AG09309 (cell line): ENCODE measurements at places on chromosomes 2 and 18.

- DNase-seq: no peak
Observed at GRCh38 chr2:17713291-17713690, 40.3 kb downstream of the SMC6 start.

- peak; percentile 85 for DNase-seq
Observed at GRCh38 chr2:182587831-182588230, 128.2 kb upstream of the DNAJC10 start.

DNA sequence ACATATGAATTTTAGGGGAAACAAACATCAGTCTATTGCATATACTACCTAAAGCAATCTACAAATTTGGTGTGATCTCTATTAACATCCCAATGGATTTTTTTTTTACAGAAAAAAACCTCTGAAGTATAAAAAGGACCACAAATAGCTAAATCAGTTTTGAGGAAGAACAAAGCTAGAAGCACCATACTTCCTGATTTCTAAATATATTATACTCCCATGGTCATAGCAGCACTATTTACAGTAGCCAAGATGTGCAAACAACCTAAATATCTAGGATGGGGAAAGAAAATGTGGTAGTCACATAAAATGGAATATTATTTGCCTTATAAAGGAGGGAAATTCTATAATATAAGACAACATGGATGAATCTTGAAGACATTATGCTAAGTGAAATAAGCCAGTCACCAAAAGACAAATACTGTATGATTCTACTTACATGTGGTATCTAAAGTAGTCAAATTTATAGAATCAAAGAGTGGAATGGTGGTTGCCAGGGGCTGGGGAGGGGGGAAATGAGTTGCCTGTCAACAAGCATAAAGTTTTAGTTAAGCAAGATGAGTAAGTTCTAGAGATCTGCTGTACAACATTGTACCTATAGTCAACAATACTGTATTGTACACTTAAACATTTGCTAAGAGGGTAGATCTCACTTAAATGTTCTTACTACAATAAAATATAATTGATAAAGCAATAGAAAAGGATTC lies 17.6 kb upstream of the CASP8 start:
- DNase-seq: no peak

GRCh38 chr2:26345283-26345544 lies 729 bp upstream of the SELENOI start:
- no peak for DNase-seq

DNA sequence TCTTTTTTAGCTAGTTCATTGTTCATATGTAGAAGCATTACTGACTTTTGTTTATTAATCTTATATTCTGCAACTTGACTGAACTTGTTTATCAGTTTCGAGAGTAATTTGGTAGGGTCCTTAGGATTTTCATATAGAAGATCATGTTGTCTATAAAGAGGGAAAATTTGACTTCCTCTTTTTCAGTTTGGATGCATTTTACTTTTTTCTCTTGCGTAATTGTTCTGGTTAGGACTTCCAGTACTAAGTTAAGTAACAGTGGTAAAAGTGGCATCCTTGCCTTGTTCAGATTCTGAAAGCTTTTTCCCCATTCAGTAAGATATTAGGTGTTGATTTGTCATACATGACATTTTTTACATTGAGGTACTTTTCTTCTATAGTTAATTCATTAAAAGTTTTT lies 726.0 kb downstream of the KCNJ3 start:
- DNase-seq: no peak

GRCh38 chr2:217847552-217848350 lies 155.0 kb downstream of the TNS1 start:
- DNase-seq: no peak

DNA sequence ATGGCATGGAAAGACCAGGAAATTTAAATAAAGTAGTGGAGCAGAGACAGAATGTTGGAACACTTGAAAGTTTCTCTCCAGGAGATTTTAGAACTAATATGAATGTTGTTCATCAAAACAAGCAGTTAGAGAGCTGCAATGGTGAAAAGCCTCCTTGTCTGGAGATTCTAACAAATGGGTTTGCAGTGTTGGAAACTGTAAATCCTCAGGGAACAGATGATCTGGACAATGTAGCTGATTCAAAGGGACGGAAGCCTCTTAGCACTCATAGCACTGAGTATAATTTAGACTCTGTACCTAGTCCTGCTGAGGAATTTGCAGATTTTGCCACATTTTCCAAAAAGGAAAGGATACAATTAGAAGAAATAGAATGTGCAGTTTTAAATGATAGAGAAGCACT lies 27.7 kb downstream of the AFTPH start:
- no peak for DNase-seq

DNA sequence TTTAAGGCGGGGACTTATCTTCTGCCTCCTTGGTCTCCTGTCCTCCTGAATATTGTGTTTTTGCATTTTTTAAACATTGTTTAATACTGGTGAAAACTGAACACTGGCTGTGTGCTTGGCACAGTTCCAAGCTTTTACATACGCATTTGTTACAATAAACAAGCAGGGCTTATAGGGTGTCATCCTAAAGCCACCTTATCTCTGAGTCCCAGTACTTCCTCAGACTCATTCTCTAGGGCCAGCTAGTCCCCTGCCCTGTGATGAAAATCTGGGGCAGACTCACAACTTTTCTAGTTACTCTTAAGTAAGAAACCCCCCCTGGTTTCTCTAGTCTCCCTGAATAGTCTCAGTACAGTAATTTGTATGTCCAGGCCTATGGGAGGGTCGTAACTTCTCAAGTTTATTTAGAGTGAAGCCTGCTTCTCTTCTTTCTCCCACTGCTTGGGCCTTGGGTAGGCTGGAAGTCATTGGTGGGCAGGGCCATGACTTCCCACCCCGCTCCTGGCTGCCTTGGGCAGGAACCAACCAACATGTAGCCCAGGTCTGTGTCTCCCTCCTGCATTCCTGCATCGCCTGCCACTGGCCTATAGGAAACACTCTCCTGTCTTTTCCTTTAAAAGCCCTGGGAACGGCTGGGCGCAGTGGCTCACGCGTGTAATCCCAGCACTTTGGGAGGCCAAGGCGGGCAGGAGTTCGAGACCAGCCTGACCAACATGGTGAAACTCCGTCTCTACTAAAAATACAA lies 7.7 kb upstream of the KCNE4 start:
- no peak for DNase-seq

DNA sequence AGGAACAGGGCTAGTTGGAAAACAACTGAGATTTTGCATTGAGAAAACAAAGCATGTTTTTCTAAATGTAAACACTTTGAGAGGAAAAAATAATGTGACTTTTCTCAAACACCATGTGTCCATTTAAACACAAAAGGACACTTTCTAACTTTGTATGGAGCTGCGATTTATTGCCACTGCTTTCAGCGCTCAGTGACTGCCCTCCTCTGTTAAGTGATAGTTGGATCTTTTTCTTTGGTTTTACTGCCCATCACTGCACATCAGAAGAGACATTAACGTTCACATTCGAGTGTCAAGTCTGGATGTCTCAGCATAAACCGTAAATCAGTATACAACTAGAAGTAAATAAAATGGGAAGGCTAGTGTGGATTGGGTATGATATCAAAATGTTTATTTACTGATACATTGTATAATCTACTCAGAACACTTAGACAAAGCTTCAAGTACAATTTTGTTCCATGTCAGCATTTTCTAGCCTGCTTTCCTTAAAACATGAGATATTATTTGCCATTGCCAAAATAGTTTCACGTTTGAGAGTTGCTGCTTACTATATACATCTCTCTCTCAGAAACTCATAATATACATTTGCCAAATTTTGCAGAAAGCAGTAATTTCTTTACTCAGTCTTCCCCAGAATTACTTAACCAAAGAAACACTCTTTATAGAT lies 237.6 kb downstream of the IKZF2 start:
- DNase-seq: no peak

- no peak for DNase-seq
Observed at GRCh38 chr2:69118609-69119008, 105.6 kb downstream of the ANTXR1 start.

DNA sequence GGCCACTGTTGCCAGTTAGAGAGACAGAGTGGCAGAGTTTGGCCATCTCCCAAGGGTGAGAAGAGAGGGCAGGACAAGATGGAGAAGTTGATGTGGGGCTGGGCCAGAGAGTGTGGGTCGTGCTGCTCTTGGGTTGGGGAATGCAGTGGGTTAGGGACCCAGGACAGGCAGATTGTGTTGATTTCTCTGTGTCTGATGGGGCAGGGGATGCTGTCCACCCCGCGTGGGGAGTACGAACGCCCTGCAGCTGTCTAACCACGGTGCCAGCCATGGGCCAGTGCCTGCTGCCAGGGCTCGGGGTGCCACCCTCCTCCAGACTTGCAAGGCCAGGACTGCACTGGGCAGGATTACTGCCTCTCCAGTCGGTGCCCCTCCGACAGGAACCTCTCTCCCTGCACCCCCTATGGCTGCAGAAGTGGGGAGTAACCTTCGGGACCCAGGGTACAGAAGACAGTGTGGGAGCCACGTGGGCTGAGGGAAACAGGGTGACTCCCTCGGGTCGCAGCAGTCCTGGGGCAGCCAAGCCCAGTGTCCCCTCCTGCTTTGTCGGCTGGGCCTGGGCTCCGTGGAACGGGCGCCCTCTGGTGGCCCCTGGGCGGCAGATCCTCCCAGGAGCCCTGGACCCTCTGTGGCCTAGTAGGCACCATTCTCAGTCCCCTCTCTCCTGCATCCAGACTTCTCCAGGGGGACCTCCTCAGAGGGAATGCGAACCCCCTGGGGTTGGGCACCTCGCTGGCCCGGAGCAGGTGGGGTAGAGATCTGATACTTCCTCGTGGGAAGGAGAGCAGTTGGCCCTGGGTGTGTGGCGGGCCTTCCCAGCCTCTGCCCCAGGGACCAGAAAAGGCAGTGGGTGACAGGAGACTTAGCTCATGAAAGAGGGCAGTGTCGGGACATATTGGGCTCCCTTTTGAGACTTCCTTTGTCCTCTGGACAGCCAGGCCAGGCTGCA lies 2.7 kb downstream of the GPC1 start:
- DNase-seq: peak; percentile 16

- no peak for DNase-seq
Observed at GRCh38 chr18:48566589-48566988, 27.8 kb downstream of the CTIF start.

GRCh38 chr2:16067866-16068551 lies 127.7 kb downstream of the MYCN start:
- DNase-seq: no peak

DNA sequence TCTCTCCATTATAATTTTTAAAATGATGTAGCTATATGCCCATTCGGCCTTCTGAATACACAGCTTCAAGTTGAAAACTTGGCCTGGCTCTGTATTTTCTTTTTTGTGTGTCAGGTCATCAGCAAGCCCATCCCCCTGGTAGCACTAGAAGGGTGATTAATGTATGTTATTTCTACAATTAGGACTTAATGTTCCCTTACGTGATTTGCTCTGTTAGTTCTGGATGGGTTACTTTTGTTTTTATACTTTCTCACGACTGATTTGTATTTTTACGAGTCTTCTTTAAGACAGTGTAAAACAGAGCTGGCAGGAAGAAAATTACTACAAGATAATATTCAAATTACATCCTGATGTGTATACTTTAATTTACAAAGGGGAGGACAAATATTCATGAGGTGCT lies 88.4 kb upstream of the RGPD4 start:
- no peak for DNase-seq

GRCh38 chr2:10654069-10654468 lies 35.7 kb downstream of the NOL10 start:
- DNase-seq: no peak

DNA sequence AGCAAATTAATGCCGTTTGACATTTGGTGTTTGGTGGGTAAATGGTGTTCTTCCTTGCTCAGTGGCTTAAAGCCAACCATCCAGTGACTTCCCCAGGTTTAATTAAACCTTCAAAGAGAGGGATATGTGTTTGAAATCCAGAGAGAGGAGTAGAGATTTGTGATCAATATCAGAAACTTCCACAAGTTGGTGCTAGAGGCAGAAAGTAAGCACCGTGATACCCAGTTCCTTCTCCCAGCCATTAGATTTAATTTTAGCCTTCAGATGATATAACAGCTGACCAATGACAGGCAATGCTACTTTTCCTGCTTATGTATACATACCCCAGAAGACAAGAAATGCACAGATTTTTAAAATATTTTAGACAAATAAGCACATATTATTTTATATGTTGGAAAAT lies 398.5 kb downstream of the CDH2 start:
- DNase-seq: no peak

DNA sequence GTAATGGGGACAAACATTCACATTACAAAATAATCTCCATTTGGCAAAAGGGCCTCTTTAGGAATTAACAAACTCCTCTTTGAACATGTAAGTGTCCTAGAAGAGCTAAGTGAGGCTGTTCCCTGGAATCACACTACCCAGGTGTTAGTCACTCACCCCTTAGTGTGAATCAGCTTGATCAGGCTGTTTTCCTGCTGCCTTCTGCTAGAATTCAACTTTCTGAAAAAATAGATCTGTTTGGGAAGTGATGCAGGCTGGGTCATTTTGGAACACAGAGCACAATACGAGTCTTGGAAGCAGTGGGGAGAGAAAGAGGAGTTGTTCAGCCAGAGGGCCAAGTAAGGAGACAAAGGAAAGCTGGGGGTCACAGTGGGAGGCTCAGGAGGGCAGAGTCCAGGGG lies 40.0 kb downstream of the TTC32 start:
- DNase-seq: no peak

DNA sequence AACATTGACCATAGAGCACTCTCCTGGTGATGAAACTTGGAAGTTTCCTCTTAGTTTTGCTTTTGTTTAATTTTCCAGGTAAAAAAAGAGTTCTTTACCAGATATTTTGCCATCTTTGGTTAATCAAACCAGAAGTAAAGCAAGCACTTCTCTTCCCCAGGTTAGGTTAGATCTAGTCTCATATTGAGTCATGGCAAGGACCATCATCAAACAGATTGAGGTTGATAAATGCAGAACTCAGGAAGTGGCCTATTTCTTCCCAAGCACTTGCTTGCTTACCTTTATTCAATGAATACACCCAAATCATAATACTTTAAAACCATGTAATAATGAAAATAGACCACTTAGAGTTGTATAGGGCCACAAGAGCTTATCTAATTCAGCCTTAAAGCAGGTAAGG lies 23.4 kb downstream of the DNAH6 start:
- no peak for DNase-seq

DNA sequence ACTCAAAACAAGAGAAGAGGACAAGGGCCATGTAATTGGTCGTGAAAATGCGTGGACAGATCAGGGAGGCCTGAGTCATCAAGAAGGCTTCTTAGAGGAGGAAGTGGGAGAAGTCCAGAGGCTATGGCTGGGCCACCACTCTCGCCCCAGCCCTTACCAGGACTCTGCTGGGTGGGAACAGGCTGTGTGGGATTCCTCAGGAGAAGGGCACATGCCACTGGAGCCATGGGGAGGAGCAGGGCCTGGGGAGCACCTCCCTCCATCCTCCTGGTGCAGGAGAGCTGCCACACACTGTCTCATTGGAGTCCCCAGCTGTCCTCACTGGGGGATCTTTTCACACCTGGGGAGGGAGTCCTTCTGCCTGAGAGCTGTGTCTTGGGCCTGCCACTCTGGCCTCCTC lies 9.4 kb upstream of the RALB start:
- no peak for DNase-seq

GRCh38 chr18:9993521-9994025 lies 79.8 kb downstream of the VAPA start:
- no peak for DNase-seq

DNA sequence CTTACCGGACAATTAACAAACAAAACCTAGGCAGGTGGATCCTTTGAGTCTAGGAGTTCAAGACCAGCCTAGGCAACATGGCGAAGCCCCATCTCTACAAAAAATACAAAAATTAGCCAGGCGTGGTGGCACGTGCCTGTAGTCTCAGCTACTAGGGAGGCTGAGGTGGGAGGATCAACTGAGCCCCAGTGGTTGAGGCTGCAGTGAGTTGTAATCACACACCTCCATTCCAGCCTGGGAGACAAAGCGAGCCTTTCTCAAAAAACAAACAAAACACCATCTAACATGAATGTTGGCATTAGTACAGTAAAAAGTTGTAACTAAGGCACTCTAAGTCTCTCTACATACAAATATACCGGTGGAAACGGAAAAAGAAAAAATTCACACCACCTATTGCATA lies 5.3 kb downstream of the SP3 start:
- DNase-seq: no peak
